ENCODE measurements at places on chromosomes 3 and 15.

- no peak for DNase-seq
These were observed 389.6 kb downstream of the NTRK3 start for GRCh38 chr15:87866961-87867360.

- DNase-seq, result no peak
These were observed 22.4 kb downstream of the LYZL4 start for GRCh38 chr3:42387802-42388651.

- no peak for DNase-seq
These were observed 75.6 kb downstream of the AQP9 start for GRCh38 chr15:58213587-58214338.

GRCh38 chr15:67039384-67040075 lies 25.9 kb upstream of the SMAD3 start:
- DNase-seq, result no peak

DNA sequence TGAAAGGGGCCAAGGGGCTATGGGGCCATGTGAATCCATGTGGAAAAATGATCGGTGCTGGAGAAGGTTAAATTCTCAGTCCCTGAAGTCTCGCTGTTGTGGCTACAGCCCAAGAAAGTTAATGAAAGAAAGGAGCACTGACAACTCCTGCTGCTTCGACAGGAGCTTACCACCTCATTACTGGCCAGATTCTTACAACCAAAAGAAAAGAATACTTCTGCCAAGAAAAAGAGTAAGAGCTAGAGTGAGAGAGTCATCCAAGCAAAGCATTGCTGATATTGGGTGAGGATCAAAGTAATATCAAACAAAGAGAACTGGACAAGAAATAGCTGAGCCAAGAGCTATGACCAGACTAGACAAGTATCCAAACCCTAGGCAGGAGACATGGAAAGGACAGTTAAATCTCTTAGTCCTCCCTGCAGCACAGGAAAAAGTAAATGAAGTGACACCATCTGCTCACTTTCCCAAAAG lies 348.4 kb upstream of the PLSCR5 start:
- DNase-seq, result no peak

- no peak for DNase-seq
These were observed 94.7 kb downstream of the SAMMSON start for GRCh38 chr3:70094197-70094596.
